ENCODE measurements at places on chromosomes 7 and 10. TPM values are rescaled to one million over a fixed set of nuclear protein-coding genes. Genes with fewer than 3 reads are reported as not detected.

The HOXA13 gene
- not detected for total RNA-seq

The GPRIN2 gene
- not detected for total RNA-seq

The GPR37 gene
- total RNA-seq: 7.0 TPM

The CPA4 gene
- 29.6 TPM for total RNA-seq

The EIF3B gene
- 150 TPM for total RNA-seq

The SEMA3A gene
- 118 TPM for total RNA-seq

The PDE1C gene
- 187 TPM for total RNA-seq

All from fibroblast of the aortic adventitia (primary cell).